Left kidney (tissue), 8 donors: ENCODE measurements at places on chromosomes 4 and X. TPM values are rescaled to one million over a fixed set of nuclear protein-coding genes. Genes with fewer than 3 reads are reported as not detected.

RTL9 gene
- 0.22 TPM for polyA plus RNA-seq

CNGA1 gene
- 4.7 TPM for polyA plus RNA-seq

GAGE12H gene
- not detected for polyA plus RNA-seq

ANAPC10 gene
- 27.1 TPM for polyA plus RNA-seq

UGT2B15 gene
- 0.07 TPM for polyA plus RNA-seq

PNMA5 gene
- polyA plus RNA-seq: 0.33 TPM

FAM241A gene
- 1.6 TPM for polyA plus RNA-seq

GAGE12F gene
- not detected for polyA plus RNA-seq

ARMCX2 gene
- polyA plus RNA-seq: 87.7 TPM

TNIP3 gene
- 2.6 TPM for polyA plus RNA-seq

MAGEA9B gene
- not detected for polyA plus RNA-seq

CFAP99 gene
- polyA plus RNA-seq: 0.80 TPM

- DNase-seq: no peak
Observed at GRCh38 chr4:33064238-33064637, 2344.1 kb downstream of the PCDH7 start.

DNA sequence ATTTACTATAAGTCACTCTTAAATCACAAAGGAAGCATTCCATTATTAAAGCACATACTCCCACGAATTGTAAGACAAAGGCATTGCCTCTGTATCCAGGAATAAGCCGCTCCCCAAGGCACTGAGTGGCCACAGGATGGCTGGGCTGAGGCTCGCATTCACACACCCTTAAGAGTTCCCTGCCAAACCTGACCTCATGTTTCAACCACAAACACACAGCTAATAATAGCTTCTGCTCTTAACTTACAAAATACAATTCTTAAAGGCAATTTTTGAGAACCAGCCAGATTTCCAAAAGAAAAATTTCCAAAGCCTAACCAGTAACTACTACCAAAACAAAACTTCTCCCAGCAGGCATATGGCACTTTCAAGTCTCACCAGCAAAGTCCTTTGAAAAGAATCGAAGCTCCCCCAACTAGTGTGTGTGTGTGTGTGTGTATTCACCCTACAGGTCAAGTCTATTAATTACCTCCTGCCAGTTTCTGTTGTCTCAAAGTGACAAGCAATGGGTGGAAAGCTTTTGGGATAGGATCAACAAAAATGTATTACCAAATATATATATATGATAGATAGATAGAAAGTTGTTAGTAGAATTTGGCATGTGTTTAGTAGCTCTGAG, 36.0 kb downstream of the ARHGAP6 start:
- DNase-seq: no peak

DNA sequence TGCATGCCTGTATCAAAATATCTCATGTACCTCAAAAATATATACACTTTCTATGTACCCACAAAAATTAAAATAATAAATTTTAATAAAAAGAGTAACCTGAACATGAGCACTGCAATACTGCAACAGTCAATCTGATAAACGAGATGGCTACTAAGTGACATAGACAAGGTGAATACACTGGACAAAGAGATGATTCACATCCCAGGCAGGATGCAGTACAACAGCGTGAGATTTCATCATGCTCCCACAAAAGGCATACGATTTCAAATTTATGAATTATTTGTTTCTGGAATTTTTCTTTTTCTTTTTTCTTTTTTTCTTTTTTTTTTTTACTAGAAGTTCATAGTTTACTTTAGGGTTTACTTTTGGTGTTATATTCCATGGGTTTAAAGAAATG, 12.2 kb upstream of the FGF16 start:
- DNase-seq: no peak

- DNase-seq: no peak
Observed at GRCh38 chr4:181536811-181537434, 706.3 kb upstream of the TENM3 start.

- DNase-seq: no peak
Observed at GRCh38 chr4:182748283-182748682, 168.9 kb downstream of the DCTD start.

DNA sequence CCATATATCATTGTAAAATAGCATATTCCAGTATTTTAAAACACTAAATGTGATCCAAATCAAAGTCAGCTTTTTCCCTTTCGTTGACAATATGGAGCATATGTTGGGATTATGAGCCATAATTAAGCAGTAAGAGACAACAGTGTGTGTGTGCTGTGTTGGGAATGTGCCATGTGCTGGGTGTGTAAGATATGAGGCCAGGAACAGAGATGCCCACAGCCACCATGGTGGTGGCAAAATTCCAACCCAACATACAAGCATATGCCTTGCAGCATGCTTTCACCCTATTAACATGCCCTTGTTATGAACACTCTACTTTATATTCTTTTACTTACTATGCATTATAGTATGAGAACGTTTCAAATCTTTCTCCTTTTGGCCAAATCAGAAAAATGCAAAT, 1560.4 kb upstream of the TENM3 start:
- no peak for DNase-seq

DNA sequence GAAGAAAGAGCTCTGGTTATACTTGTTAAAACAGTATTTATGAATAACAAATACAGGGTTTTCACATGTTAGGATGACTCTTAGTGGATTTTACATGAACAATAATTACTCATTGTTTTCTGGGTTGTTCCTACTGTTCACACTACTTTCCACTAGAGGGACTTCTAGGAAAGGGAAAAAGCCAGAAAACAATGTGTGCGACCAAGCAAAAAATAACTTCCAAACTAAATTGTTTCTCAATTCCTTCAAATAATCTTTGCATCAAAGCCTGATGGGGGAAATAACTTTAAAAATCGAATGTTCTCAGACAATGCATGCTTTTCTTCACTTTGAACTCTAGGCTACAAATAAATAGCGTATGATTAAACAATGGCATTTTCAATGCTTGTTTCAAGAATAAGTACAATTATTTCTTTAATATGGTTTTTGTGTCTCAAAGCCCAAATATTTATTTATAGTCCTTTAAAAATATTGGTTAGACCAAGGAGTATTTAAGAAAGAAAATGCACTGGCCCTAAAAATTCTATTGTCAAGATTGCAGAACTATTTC, 72.1 kb upstream of the ETNPPL start:
- DNase-seq: peak; percentile 46

- DNase-seq: no peak
Observed at GRCh38 chr4:44446801-44447562, 1.6 kb downstream of the KCTD8 start.

DNA sequence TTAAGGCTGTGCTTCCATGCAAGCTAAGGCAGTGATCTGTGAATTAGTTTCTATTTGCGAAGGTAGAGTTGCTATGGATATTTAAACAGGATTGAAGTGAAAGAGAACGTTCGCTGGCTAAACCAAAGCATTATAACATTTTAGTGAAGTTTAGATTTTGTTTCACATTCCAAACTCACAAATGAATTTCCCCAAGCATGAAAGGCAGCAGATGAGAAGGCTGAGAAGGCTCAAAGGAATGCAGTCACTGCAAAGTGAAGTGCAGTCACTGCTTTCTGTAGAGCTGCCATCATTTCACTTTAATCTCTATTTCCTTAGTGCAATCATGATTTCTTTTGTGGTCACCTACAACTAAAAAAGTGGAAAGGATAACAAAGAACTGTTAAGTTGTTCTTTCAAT, 334.7 kb upstream of the NR3C2 start:
- no peak for DNase-seq

DNA sequence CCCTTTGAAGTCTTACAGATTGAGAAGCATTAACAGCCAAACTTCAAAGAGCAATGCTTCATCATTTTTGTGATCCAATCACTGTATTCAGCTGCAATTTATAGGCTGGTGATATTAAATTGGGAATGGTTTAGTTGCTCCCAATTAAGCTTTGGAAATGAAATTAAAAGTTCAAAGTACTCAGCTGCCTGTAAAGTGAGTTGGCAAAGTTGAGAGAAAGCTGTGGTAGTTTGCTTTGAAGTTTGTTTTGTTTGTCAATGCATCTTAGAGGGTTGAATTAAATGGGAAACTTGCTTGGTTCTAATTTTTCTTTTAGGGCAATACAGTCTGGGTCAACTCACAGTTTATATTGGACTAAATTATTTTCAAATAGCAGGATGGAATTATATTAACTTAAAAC, 238.4 kb upstream of the CTSO start:
- DNase-seq: no peak

DNA sequence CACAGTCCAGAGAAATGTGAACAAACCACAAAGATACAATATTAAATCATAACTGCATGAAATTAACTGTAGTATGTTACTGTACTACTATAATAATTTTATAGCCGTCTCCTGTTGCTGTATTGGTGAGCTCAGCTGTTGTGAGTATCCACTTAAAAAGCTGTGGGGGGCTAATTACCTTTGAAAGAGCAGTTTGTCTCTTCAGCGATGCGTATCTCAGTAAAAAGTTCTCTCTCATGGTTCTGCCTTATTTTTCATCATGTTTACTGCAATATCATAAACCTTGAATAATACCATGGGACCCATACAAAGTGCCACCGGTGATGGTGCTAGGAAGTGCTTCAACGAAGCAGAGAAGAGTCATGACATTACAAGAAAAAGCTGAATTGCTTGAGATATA, 8.4 kb upstream of the MSMO1 start:
- no peak for DNase-seq

- no peak for DNase-seq
Observed at GRCh38 chrX:127490000-127490399, 562.2 kb downstream of the ACTRT1 start.

- DNase-seq: no peak
Observed at GRCh38 chrX:120336899-120337298, 25.0 kb upstream of the ATP1B4 start.

- no peak for DNase-seq
Observed at GRCh38 chrX:54248309-54248708, 65.3 kb upstream of the FAM120C start.

- no peak for DNase-seq
Observed at GRCh38 chr4:2077537-2078460, 18.7 kb downstream of the NAT8L start.

GRCh38 chr4:122131562-122132157, 20.5 kb upstream of the BLTP1 start:
- DNase-seq: no peak

DNA sequence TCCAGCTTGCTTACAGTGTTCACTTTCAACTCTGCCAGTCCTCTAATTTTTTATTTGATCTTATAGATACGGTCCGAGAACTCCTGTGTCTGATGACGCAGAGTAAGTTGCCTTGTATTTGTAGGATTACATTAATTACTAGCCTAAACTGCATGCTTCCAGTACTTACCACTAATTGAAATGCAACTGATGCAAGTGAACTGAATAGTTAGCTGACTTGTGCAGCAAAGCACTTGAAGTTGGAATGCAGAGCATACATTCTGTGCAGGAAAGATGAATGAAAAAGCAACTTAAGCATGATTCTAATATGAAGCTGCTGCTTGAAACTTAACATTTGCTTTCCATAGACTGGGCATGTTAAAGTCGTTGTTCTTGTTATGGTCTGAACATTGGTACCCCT, 100.9 kb downstream of the LIMCH1 start:
- no peak for DNase-seq

DNA sequence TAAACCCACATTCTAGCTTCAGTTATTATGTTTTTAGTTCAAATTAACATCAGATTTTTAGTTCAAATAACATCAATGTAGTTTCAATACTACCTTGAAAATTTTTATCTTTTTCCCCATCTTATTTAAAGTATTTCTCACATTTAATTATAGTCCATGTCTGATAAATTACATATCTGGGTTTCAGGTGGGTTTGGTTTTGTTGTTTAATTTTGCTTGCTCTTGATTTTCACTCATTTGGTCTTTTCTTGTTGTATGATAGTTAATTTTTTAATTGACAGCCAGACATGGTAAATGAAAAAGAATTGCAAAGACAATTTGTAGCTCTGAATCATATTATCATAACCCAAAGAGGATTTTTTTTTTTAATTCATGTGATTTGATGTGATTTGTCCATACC, 41.9 kb downstream of the GYG2 start:
- no peak for DNase-seq

GRCh38 chr4:163523791-163524365, 29.4 kb downstream of the TMA16 start:
- no peak for DNase-seq

- no peak for DNase-seq
Observed at GRCh38 chr4:1812720-1813119, 19.6 kb downstream of the FGFR3 start.

DNA sequence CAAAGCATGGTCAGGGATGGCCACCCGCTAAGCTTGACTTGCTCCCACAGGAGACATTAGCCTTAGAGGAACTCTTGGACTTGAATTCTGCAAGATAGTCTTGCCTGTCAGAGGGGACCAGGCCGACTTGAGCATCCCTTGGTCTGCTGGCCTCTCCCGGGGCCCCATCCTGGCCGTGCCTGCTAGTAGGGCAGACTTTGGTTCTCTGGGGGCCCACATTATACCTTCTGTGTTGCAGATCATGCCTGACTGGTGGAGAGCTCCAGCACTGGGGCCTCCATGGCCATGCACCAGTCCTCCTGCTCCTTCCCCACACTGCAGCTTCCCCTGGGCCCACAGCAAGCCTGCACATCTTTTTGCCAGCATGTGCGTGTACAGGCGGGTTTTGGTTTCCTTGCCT, 46.5 kb downstream of the DACH2 start:
- DNase-seq: no peak

GRCh38 chr4:101306225-101306624, 41.1 kb downstream of the PPP3CA start:
- DNase-seq: no peak

DNA sequence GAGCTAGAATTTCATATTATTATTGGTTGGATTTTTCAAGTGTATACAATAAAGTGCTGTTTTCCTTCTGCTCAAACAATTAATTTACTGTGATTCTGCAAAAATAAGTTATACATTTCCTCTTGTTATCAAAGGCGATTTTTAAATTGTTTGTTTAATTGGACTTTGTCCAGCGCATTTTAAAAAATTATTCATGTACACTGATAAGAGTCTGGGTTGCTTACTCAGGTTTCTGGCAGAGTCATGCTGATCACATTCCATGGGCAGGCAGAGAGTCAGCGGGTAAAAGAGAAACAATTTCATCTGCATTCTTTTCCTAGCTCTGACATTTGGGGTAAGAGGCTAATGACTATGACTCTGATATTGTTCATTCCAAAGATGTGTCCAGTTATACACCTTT, 8.9 kb downstream of the FAT4 start:
- DNase-seq: no peak

DNA sequence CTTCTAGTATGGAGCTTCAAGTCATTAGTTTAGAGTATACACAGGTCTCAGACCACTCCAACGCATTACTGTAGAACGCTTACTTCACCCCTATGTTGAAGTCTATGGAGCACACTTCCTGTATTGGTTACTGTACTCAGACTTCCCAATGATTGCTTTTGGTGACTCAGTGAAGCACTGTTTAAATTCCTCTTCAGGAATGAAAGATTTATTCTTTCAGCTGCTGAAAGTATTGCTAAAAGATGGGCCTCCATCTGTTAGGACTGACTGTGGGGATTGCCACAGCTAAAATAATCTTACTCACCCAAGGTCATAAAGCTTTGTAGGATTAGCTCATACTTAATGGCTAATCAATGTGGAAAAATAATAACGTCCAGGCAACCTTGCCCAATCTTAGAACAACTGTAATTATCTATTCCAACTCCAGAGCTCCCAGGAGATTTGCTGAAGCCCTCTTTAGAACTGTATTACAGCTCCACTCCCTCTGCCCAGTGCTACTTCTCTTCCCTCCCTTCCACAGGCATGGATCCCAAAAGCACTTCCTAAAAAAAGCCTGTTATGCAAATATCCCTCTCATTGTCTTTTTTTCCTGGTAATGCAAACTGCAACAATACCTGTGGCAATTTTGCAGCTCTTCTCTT, 281.9 kb upstream of the HS3ST1 start:
- no peak for DNase-seq

- DNase-seq: no peak
Observed at GRCh38 chr4:110059556-110060191, 138.7 kb downstream of the ELOVL6 start.

GRCh38 chr4:170089274-170089667, 485 bp downstream of the AADAT start:
- peak; percentile 42 for DNase-seq
